Left ventricle myocardium inferior (tissue), 1 donor: ENCODE measurements at places on chromosomes 2 and 18.

- no peak for DNase-seq
These were observed 18.3 kb downstream of the IL1B start for GRCh38 chr2:112818094-112818902.

GRCh38 chr18:62881509-62882016 is 166.2 kb downstream of the PHLPP1 start:
- DNase-seq, result no peak

GRCh38 chr18:46343931-46344372 is 239.8 kb downstream of the HAUS1 start:
- peak; percentile 40 for DNase-seq

GRCh38 chr2:37543999-37544557 is 127.4 kb downstream of the CDC42EP3 start:
- no peak for DNase-seq

GRCh38 chr18:69267895-69268294 is 132.8 kb upstream of the DOK6 start:
- no peak for DNase-seq

DNA sequence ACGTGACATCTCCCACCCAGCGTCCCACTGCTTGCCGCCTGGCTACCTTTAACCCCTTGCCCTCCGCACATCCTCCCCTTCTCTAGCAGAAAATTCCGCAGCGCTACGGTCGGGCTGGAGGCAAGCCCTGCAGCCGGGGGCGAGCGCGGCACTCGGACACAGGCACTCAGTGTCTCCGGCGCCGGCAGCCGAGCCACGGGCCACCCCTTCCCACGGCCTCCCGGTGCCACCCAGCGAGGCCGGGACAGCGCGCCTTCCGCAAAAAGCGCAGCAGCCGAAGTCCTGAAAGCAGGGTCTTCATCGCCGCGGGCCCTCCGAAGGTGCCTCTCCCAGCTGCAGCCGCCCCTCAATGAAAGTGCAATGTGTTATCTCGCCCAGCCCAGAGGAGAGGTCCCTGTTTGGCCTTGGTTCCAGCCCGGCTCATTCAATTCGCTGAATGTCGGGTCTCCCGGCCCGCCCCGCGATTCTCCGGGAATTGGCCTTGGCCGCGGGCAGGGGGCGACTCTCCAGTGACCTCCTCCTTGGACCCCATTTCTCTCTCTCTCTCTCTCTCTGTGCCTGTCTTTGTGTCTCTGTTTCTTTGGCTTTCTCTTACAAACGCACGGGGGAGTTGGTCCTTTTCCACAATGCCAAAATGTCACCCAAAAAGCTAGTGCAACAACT is 1.1 kb downstream of the DLGAP1 start:
- no peak for DNase-seq

- no peak for DNase-seq
These were observed 126.0 kb downstream of the ZFP36L2 start for GRCh38 chr2:43100362-43100882.

GRCh38 chr18:58640428-58640805 is 11.5 kb upstream of the ALPK2 start:
- DNase-seq, result no peak

DNA sequence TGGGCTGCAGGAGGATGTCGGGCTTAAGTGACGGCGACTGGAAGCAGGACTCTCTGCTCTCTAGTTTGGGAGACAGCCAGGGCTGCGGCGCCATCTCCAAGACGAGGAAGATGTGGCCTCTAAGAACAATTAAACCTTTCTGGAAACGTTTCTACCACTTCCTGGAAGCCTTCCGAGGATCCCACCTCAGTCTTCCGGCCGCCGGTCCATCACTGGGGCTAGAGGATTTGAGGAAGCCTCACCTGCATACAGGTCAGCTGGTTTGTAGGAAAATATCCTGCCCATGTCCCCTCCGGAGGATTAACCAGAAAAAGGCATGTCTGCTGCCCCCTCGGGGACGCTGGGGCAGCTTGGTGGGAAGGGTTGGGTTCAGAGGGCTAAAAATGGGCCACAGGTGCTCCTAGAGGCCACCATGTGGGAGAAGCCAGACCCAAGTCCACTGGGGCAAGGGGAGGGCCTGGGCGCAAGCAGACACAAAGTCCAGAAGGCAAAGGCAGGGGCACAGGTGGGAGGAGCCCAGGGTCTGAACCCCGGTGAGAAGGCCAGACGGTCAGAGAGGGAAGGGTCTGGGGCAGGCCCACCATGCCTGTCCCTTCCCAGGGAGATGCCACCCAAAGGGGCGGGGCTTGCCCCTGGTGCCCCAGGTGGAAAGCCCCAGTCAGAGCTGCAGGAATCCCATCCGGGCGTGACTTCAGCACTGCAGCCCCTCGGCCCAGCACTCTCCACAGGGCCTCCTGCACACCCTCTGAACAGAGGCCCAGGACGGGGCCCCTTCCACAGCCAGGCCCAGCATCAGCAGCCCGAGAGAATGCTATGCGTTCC is 82.2 kb upstream of the ID2 start:
- DNase-seq, result no peak

DNA sequence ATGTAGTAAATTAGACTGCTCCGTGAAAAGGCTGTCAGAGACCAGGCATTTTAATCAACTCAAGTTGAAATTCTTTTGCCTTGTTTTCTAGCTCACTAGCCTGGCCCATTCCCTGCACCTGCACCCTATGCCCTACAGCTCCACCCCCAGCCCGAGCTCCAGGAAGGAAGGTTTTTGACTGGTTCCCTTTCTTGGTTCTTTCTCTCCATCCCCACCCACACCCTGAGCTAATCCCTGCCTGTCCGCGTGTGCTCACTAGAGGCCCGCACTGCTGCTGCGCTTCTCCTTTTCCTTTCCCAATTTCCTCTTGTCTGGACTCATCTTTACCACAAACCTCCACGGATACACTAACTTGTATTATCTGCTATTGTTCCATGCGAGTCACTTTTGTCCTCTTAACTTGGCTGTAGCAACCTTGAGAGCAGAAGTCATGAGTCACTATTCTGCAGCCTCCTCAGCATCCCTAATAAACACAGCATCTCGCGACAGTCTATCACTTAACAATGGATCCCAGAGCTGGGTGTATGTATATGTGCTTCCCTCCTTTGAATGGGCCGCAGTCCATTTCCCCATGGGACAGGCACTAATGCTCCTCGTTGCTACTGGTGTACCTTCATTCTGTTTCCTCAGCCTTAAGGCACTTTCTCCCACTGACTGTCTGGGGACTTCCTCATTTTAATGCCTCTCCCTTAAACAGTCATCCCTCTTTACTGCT is 36.5 kb downstream of the COLEC12 start:
- no peak for DNase-seq

GRCh38 chr2:218721488-218721887 is 10.9 kb downstream of the TTLL4 start:
- DNase-seq, result no peak

DNA sequence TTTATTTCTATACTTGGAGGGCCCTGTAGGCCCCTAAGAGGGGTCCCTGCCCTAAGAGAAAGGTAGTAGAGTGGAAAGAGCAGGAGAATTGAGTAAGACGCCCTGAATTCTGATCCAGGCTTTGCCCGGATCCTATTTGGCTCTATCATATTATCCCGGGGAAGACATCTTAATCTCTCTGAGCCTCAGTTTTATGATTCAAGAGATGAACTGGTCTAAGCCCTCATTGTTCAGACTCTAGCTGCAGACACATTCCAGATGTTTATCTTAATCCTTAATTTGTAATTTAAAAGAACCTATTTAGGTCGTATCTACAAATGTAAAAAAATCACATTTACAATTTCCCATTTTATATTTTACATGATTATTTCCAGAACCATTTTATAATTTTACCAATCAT is 220.1 kb downstream of the AGPS start:
- DNase-seq, result no peak

GRCh38 chr2:221539246-221539645 is 32.9 kb downstream of the EPHA4 start:
- no peak for DNase-seq

DNA sequence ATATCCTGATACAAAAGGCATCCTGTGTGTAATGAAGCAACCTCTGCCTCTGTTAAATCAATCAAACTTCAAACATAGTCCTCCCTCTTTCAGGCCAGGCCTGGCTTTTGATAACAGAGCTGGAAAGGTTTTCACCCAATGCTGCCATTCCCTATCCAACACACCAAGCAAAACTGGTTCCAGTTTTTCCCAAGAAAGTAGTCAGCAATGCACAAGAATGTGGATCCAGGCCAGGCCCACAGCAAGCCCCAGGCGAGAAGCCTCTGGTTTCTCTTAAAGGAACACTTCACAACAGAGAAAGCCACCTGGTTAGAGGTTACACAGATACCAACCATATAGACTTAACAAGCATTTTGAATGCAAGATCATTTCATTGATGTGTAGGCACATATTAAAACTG is 49.2 kb upstream of the CCDC150 start:
- no peak for DNase-seq
